COR-L47 (cell line): ENCODE measurements at places on chromosomes 2 and 18.

DNA sequence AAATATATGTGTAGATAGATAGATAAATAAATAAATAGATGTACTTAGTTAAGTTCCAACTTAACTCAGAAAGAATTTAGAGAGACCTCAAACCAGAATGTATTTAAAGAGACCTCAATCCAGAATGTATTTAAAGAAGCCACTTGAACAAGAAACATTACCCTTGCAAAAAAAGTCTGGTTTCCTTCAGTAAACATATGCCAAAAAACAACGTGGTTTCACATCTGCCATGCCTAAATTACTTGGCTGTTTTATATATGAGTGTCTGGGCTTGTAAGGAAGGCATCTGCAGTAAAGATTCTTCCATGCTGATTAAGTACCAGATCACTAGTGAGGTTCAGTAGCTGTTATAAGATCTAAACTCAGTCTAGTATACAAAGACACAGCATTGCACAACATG, 29.1 kb upstream of the RPE start:
- no peak for DNase-seq

DNA sequence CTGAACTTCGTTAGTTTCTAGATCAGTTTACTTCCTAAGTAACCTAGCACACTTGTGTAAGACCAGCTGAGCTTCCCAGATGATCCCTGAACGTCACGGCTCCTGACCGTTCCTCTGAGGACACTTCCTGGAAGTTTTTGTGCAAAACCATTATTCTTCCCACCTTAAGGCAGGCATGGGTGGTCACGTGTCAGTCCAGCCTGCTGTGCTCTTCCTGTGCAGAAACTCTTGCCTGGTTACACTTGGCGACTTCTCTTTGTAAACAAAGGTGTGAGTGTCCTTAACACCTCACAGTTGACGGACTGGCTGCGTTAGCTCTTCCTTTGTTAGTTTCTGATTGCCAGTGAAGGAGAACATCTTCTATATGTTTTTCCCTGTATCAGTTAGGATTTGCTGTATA, 118.3 kb downstream of the SH3RF3 start:
- peak; percentile 7 for DNase-seq

DNA sequence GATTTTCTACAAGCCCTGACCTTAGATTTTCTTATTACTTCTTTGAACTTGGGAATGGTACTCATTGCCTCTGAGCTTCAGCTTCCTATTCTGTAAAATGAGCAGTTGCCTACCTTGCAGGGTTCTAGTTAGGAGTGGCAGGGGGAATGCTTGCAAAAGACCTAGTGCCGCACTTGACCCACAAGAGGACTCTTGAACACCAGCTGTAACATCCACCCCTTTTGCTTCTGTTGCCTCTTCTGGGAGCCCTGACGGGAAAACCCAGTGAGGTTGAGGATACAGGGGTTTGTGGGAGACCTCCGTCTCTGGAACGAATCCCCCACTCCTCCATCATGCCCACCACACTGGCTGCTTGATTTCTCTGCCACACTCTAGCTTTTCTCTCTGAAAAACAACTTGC, 27.1 kb upstream of the LBH start:
- no peak for DNase-seq

DNA sequence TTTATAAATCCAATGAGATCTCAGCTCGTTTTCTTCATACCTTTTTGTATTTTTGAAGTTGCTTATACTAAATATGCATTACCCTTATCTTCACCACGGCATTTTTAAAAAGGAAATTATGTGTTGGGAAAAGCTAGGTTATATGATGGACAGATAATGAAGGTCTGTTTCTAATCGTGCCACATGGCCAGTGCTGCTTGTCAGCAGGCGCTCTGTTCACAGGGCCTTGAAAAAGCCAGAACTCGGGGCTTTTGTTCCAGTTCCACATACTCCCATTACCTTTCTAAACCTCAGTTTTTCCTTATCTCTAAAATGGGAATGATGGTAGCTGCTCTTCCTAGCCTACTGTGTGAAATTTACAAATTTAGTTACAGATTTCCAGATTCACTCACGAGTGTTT, 42.0 kb downstream of the EPAS1 start:
- DNase-seq = no peak

GRCh38 chr2:240236217-240237111, 96.0 kb upstream of the OTOS start:
- DNase-seq = peak; percentile 12

GRCh38 chr18:23828426-23828825, 139.2 kb downstream of the LAMA3 start:
- DNase-seq = no peak

GRCh38 chr18:74567822-74568221, 29.8 kb upstream of the ZNF407 start:
- DNase-seq = no peak

- DNase-seq = no peak
These were observed 1977.7 kb upstream of the LRRTM1 start for GRCh38 chr2:82282111-82282882.

GRCh38 chr2:10175441-10175840, 52.9 kb downstream of the RRM2 start:
- DNase-seq = no peak

DNA sequence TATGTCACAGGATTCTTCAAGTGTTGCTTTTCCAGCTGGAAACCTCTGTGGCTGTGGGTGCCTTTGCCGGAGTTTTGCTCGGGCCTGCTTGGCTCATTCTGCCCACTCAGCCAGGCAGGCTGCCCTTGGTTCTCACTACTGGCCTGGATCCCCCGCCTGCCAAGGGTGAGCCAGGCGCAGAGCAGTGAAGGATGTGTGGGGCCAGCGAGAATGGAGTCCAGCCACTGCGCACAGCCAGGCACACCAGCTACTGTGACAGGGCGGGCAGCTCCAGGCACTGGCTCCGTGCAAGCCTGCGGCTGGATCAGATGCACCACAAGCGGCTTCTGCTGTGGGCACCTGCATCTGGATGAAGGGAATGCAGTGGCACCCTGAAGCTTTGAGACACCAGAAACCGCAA, 257.1 kb downstream of the RPRM start:
- no peak for DNase-seq

GRCh38 chr18:40832362-40832761, 1122.7 kb upstream of the PIK3C3 start:
- no peak for DNase-seq

GRCh38 chr2:212646698-212647366, 108.2 kb upstream of the ERBB4 start:
- no peak for DNase-seq

- DNase-seq = no peak
These were observed 161.3 kb downstream of the DTNA start for GRCh38 chr18:34871435-34871834.

GRCh38 chr2:157922336-157922735, 46.2 kb upstream of the ACVR1 start:
- no peak for DNase-seq

DNA sequence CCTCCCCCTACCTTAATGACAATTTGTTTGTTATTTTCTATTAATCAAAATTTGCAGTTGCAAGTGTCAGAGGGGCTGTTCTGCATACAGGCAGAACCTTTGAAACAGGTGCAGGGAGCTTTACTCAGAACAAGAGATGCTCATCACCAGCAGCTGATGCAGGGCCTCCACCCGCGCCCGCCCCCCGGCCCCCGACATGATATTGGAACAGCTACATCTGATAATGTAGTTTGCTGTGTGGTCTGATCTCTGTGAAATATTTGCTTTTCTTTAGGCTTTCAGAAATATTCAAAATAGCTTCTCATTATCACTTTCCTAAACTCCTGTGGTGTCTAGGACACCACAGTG, 130.0 kb downstream of the PRKCE start:
- DNase-seq = no peak

DNA sequence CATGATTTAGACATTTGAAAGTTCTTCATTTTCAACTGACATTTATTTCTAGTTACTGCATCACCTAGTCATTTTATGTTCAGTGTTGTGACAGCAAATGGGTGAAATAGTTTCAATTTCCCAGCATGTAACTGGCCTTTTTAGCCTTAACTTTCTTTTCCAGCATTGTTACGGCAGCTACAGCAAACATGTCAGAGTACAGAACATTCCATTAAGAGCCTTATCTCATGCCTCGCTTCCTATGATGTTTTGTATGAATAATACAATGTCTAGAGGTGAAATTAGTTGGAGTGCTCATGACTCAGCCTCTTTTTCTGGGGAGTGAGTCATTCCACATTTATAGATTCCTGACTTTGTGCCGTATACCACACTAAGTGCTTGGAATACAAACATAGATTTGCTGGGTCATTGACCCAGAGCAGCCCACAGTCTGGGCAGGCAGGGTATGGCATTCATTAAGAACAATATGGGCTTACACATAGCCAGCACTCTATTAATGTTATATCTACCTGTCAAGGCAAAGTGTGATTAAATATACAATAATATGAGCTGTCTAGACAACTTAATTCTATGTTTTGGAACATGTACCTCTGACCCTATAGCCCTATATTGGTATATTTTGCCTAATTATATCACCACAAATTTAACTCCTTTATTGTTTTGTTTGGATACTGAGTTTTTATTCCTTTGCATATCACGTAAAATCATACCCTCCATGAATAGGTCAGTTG, 72.2 kb downstream of the MAP2 start:
- peak; percentile 74 for DNase-seq

DNA sequence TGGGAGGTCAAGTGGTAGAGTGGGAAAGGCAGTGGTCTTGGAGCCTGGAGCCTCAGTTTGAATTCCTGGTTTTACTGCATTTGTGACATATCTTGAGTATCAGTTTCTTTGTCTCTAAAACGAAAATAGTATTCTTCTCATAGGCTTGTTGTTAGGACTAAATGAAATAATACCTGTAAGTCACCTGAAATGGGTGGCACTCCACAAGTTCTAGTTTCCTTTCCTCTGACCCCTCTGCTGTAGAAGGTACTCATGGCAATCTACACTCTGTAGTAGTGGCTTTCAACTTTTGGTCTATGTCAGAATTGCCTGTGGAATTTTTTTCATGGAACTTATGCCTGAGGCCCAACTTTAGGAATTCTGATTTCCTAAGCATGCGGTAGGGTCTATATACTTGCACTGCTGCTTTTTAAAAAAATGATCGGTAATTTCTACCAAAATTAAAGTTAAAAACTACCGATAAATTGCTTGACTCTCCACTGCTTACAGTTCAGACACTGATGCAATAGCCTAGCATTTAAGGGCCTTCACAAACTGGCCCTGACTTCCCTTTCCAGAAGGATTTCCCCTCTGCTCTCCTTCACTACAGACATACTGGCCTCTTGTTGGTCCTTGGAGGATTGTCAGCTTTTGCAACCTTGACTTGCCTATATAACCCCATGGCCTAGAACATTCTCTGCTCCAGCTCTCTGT, 47.2 kb downstream of the PLEK start:
- DNase-seq = no peak

- no peak for DNase-seq
These were observed 86.8 kb downstream of the METTL8 start for GRCh38 chr2:171346723-171347557.

DNA sequence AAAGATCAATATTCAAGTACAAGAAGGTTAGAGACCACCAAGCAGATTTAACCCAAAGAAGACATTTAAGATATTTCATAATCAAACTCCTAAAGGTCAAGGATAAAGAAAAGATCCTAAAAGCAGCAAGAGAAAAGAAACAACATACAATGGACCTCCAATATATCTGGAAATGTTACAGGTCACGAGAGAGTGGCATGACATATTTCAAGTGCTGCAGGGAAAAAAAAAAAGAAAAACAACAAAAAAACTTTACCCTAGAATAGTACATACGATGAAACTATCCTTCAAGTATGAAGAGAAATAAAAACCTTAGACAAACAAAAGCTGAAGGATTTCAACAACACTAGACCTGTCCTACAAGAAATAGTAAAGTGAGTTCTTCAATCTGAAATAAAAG, 91.5 kb upstream of the CD226 start:
- no peak for DNase-seq

DNA sequence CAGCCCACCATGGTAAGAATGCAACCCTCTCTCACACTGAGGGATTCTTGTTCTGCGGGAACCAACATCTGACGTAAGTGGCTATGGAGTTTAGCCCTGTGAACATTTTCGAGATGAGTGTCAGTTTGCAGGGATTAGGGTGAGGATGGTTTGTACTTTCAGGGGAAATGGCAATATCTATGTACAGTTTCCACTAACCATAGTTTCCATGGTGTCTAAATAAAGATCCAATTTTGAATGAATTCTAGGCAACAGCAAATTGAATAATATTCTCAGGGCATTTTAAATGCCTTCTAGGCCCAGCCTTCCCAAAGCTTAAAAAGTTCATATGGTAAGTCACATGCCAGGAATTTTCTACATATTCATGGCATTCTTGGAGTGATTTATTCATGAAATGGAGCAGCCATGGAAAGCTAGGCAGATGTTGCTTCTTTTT, 105.4 kb upstream of the MMADHC start:
- no peak for DNase-seq

- no peak for DNase-seq
These were observed 204.7 kb downstream of the TGIF1 start for GRCh38 chr18:3654442-3655253.

- no peak for DNase-seq
These were observed 66.4 kb downstream of the EPAS1 start for GRCh38 chr2:46363535-46364170.

GRCh38 chr2:122486086-122486485, 730.6 kb downstream of the TSN start:
- DNase-seq = no peak

- DNase-seq = no peak
These were observed 76.1 kb upstream of the ETAA1 start for GRCh38 chr2:67320861-67321587.

GRCh38 chr2:42902939-42903709, 110.7 kb upstream of the HAAO start:
- no peak for DNase-seq

DNA sequence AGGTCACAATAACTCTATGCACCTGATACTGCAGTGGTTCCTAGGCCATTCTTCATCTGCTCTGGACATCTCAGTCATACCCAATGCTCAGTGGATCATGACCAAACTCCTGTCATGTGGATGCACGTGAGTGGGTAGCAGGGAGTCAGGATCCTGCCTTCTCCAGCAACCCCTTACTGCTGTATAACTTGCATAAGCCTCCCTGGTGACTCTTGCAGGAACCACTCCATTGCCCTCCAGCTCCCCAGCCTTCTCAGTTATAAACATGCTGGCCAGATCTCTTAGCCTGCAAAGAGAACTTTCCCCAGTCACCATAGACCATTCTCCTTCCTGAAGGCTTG, 98.6 kb upstream of the ZNF397 start:
- no peak for DNase-seq

GRCh38 chr2:108271691-108272253, 16.9 kb upstream of the SULT1C2 start:
- DNase-seq = no peak

GRCh38 chr18:45825258-45826044, at the start of gene SIGLEC15:
SIGLEC15 (plus strand) TSS chr18:45825675; CDS start chr18:45825729, 54 bp downstream.
- peak; percentile 82 for DNase-seq
